ENCODE measurements at places on chromosomes 12 and 14. TPM values are rescaled to one million over a fixed set of nuclear protein-coding genes. Genes with fewer than 3 reads are reported as not detected.

Gene RD3L
- not detected for total RNA-seq

GRCh38 chr12:65965358-65965757, 141.1 kb downstream of the HMGA2 start:
- DNase-seq = no peak

DNA sequence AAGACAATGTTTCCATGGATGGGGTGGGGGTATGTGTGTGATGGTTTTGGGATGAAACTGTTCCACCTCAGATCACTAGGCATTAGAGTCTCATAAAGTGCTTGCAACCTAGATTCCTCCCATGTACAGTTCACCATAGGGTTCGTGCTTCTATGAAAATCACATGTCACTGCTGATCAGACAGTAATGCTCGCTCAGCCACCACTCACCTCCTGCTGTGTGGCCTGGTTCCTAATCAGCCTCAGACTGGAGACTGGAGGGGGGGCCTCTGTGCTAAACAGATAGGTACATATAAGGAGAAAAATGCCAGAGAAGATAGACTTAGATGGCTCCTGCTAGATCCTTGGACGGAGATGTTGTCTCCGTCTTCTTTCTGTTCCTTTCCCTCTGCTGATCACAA, 1296.9 kb upstream of the SEL1L start:
- no peak for DNase-seq

DNA sequence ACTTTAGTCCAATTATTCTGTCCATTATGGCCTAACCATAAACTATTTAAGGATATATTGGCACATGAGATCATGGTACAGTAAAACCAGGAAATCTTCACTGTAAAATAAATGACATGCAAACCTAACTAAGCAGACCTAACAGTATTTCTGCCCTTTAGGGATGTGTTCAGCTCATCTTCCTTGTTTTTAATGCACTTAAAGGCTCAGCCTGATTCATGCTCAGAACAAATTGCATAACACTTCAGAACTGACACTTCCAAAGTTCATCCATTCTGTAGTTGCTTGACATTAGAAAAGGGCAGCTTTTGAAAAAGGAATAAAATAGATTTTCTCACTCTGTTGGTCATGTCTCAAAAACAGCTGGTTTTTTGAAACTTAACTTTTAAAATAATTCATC, 708.5 kb downstream of the C12orf50 start:
- DNase-seq = no peak

GRCh38 chr14:55107766-55108554, 21.1 kb upstream of the LGALS3 start:
- no peak for DNase-seq

DNA sequence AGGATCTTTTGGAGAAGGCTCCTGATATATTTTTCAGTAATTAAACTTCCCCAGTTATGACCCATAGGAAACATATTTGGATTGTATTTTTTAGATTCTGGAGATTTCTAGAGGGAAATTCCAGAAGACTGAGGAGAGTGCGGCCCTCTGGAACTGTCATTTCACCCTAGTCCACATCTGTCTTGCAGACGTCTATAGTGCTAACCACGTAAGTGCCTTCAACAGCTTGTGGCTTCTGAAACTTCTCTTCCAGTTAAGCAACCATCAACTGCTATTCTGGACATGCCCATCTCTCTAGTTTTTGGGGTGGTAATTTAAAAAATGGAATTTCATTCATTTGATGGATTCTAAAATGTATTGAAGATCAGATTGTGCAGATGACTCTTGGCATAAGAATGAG, 1098.8 kb downstream of the TMEM121 start:
- DNase-seq = no peak

- no peak for DNase-seq
These were observed 56.9 kb upstream of the TSPAN8 start for GRCh38 chr12:71214511-71215285.

All from GM12878 (cell line).